ENCODE measurements at places on chromosomes 1 and 21. TPM values are rescaled to one million over a fixed set of nuclear protein-coding genes. Genes with fewer than 3 reads are reported as not detected.

DNA sequence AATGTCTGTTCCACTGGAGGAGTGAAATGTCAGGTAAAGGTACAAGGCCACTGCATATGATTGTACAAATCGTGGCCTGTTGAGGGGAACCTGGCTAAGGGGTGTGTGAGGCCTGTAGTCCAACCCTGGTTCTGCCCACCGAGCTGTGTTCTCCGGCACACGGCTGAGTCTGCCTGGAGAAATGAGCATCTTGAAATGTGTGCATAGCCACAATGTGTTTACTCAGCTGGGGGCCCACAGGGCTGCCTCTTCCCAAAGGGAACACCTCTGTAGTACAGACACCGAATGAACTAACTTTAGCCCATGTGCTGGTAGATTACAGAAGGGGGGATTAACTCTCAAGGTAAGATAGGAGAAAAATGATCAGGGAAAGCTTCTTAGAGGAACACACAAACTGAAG is 30.2 kb downstream of the AK4 start:
- no peak for DNase-seq

DNA sequence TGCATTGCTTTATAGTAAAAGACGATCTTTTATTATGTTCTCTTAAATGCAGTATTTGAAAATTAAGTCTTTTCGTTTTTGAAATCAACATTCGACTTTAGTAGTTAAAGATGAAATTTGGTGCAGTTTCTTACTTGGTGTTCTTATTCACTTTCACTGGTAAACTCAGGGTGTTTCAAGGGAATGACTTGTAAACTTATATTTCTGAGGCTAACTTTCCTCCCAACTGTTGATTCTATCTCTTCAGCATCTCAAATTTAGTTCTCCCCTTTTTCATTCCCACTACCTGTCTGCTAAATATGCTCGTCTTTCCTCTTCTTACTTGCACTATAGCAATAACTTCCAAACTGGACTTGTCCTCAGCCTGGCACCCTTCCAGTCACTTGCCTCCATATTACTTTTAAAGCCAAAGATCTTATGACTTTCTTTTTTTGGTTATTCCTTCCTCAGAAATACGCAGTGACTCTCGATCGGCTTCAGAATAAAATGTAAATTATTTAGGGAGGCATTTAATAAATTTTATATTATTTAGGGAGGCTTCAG is 988 bp downstream of the SLC35A3 start:
- DNase-seq, result peak; percentile 56

DNA sequence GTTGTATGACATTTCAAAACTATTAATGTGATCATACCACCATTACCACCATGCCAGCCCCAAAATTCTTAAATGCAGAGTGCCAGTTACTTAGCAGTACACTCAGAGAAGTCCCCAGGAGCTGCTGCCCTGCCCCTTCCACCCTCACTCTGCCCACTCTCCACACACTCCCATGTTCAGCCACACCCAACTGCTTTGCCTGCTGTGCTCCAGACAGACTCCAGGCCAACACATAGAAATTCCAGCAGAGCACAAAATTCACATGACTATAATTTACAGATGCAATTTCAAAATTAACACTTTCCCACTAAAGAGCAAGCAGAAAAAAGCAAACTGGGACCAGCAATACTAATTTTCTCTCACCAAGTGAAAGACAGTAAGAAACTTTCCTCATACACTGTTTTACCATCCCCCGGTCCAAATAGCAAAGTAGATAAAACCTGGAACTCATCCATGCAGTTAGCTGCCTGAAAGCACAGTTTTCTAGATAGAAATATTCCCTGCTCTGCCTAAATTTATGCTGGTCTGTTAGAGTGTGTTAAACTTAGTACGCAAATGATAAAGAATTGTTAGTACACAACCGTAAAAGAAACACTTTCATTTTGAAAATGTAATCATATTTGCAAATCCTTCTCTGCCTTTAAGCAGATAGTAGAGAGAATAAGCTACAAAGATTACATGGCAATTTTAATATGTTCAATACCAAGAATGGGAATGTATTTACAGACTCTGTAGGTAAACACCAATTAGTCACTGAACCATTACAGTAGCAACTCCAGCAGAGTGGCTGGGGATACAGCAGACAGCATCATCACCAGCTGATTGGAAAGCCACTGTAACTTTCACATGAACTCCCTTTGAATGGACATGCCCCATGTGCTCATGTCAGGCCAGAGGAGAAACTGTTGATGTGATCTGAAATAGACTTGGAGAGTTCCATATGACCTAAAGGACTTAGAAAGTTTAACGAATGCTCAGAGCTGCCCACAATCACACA is 176.5 kb downstream of the VAV3 start:
- no peak for DNase-seq

Gene KCNJ9
- not detected for total RNA-seq

Gene WNT2B
- total RNA-seq, result 8.8 TPM

Gene RCAN3
- total RNA-seq, result 12.8 TPM

- DNase-seq, result no peak
Measured at GRCh38 chr1:243846761-243847160, 3.3 kb downstream of the AKT3 start.

Gene SPRR2A
- not detected for total RNA-seq

- no peak for DNase-seq
Measured at GRCh38 chr1:87219141-87219540, 109.5 kb upstream of the LMO4 start.

- DNase-seq, result peak; percentile 45
Measured at GRCh38 chr1:225767634-225768540, 9.7 kb upstream of the SRP9 start.

Gene RORC
- 18.3 TPM for total RNA-seq

Gene OR2T33
- not detected for total RNA-seq

Gene TSPEAR
- not detected for total RNA-seq

GRCh38 chr1:1031659-1032235 is 11.8 kb downstream of the AGRN start:
- no peak for DNase-seq

GRCh38 chr1:64811131-64811530 is 66.3 kb downstream of the RAVER2 start:
- no peak for DNase-seq

DNA sequence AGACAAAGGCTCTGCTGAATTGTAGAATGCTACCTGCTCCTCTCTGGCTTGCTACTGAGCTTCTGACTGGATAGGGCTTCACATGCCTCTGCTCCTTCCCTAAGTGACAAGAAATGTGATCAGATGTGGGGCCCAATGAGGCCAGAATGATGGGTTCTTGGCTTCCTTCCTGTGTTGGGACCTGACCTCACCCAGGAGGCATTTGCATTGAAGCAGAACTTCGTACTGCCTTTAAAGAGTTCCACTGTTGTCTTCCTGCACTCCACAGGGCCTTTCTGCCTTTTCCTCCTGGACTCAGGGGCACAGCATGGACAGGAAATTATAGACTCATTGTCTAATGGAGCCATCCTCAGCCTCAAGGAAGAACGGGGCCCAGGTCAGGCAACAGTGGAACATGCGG is 14.3 kb downstream of the ZNF670 start:
- no peak for DNase-seq

DNA sequence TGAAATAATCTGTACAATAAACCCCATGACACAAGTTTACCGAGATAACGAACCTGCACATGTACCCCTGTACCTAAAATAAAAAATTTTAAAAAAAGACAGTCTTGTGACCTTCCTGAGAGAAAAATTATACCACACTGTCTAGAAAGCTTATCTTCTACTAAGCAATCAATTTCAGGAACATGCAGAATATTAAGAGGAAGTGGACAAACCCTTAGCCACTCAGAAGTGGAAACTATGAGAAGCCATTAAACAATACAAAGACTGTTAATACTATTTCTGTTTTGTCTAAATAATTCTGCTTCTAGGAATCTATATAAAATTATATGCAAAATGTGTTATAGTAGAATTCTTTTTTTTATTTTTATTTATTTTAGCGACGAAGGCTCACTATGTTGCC is 93.9 kb downstream of the ADAMTS1 start:
- DNase-seq, result no peak

- DNase-seq, result peak; percentile 90
Measured at GRCh38 chr1:21904704-21905520, 32.2 kb downstream of the HSPG2 start.

DNA sequence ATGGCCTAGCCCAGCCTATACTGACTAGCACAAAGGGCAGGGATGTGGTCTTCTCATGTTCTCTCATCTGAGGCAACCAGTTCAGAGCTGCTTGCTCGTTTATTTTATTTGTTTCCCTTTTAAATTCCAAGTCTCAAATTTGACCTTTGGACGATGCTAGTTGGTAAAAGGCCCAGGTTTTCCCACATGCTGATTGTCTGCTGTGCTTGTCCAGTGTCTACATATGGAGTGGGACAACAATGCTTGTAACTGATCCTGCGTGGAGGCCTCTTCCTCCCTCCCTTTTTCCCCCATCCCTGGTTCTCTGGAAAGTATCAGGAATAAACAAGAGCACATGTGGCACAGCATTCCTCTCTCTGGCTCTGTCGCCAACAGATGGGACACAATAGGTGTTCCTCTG is 34.0 kb upstream of the BEND5 start:
- no peak for DNase-seq

Gene VASH2
- total RNA-seq, result 0.59 TPM

Gene SEMA4A
- 3.5 TPM for total RNA-seq

Gene ARHGAP30
- total RNA-seq, result 2.7 TPM

- no peak for DNase-seq
Measured at GRCh38 chr1:242005866-242006535, 7.1 kb upstream of the MAP1LC3C start.

DNA sequence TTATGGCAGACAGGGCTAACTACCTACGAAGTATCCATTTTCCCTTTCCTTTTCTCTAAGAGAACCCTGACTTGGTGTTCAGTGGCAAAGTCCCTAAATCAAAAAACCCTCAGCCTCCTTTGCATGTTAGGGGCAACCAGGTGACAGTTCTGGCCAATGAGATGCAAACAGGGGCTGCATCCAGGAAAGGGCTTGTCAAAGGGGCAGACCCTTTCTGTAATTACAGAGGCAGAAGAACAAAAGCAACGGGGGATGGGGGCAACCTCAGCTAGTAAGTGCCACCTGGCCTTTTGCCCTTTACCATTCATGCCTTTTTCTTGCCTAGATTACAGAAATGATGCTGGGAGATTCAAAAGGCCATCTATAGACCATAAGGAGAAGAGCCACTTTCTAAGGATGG is 34.4 kb downstream of the GLUL start:
- DNase-seq, result no peak

DNA sequence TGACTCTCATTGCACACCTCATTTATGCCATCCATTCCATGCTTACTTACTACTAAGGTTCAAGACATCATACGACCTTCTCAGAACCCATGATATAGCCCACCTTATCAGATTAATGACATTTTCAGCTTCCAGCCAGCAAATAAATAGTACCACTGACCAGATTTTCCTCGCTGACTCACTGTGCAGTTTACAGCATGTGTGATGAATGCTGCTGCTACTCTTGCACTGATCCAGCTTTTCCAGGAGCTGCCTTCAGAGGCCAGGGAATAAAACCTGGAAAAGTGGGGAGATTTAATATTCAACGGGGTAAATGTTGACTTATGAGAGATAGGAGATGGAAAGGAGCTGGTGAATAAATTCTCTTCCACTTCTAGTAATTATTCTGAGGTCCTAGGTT is 247.1 kb downstream of the COL11A1 start:
- DNase-seq, result no peak

Gene TRAF5
- total RNA-seq, result 15.0 TPM

- DNase-seq, result no peak
Measured at GRCh38 chr1:165444897-165445370, at the start of gene RXRG. Gene RXRG (minus strand): TSS chr1:165445126. CDS start chr1:165444893, 233 bp downstream.

Gene PGBD5
- total RNA-seq, result 3.0 TPM

GRCh38 chr1:211352985-211353515 is 26.4 kb downstream of the TRAF5 start:
- DNase-seq, result peak; percentile 73

- DNase-seq, result peak; percentile 24
Measured at GRCh38 chr1:1614204-1614953, 921 bp upstream of the MIB2 start.

- peak; percentile 40 for DNase-seq
Measured at GRCh38 chr1:67429528-67430357, 459 bp downstream of the SERBP1 start.

Gene KIF17
- 0.31 TPM for total RNA-seq

DNA sequence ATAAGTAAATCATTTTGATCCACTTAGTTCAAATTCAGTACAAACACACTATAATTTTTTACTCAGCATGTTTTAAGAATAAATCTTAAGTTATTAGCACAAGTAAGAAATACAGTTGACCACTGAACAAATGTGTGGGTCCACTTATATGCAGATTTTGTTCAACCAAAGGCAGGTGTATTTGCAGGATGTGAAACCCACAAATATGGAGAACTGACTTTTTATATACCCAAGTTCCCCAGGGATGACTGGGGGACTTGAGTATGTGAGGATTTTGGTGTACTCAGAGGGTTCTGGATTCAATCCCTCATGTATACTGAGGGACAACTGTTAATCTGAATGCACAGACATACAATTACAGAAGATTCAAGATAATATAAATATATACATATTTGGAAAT is 25.7 kb upstream of the ERICH3 start:
- no peak for DNase-seq

DNA sequence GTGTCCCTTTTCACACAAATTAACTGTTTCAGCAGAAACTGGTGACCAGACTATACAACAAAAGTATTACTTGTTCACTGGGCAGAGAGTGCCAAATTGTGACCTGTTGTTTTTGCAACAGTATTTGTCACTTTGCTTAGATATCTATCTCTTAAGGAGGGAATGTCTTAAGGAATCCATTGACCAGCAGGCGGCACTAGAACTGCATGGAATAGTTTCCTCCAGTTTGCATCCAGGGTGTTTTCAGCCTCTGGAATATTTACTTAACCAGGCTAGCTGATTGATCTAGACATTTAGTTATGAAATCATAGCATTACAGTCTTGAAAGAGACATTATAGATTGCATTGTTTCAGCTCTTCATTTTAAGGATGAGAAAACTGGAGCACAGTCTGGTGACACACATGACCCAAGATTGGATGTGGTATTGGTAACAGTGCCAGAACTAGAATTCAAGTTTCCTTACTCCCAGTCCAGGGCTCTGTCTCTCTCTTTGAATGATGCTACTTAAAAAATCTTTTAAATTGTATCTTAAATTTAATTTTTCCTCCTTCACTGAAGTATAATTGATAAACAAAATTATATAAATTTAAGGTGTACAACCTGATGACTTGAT is 16.9 kb downstream of the RPTN start:
- no peak for DNase-seq

DNA sequence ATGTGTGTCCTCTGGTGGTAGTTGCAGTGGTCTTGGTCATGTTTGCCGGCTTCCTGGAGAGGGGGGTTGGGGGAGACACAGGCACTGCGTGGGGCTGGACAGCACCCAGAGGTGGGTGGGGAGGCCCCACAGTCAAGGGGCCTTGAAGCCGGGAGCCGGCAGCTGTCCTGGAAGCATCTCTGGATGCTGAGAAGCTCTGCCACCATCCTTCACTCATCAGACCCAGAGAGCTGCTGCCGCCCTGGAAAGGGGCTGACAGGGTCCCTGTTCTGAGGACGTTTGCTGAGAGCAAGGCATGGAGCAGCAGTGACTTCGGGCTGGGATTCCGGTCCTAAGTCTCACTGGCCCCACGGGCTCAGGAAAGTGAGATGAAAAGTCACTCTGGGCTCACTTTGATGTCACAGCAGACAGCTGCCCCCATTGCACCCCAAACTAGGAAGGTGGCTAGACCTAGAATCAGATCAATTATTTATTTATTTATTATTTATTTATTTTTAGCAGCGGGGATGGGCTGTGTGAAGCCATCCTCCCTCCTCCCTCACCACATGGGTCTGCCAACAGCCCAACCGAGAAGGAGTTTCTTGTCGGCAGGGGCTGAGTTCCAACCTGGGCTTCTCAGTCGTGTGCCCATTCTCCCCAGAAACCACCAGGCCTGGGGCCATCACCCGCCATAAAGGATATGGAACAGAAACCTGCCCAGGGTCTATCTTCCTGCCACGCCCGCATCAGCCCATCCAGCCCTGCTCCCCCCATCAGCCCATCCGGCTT is 547.4 kb downstream of the PTPRU start:
- no peak for DNase-seq
